ENCODE measurements at places on chromosomes 1 and 21.

- no peak for DNase-seq
Observed at GRCh38 chr1:21706151-21706835, 37.1 kb upstream of the RAP1GAP start.

DNA sequence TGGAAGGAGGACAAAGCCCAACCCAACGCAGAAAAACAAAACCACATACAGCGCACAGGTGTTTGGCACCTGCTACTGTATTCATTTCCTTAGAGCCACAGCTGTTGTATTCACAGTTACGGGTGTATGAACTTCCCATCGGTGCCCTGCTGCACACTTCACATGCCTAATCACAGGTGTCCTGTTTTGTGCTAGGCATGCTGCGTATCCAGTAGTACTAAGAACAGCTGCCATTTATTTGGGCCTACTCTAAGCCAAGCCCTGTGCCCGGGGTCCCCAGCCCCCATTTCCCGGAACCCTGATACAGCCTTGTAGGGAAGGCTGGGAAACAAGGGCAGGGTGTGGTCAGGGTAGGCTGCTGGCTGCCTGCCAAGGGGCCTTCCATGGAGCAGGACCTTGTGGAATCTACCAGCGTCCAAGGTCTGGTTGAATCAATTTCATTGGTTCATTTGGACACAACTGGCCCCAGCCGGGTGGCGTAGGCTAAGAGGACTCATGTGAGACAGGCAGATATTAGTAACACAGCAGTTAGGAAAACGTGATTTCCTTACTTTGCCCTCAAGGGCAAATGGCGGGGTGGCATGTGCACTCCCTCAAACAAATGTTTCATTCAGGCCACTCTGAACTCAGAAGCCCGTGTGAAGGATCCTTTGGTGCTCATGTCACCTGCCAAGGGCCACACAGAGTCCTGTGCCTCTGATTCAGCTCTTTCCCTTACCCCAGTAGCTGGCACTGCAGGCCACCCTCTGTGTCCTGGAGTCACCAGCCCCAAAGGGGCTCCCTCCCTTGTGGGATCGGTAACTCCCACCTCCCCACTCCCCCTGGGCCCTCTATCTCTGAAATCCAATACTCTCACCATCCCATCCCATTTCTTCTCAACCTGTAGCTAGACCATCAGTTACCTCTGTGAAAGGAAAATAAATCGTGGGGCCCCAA, 986 bp upstream of the RNF186 start:
- DNase-seq: no peak

DNA sequence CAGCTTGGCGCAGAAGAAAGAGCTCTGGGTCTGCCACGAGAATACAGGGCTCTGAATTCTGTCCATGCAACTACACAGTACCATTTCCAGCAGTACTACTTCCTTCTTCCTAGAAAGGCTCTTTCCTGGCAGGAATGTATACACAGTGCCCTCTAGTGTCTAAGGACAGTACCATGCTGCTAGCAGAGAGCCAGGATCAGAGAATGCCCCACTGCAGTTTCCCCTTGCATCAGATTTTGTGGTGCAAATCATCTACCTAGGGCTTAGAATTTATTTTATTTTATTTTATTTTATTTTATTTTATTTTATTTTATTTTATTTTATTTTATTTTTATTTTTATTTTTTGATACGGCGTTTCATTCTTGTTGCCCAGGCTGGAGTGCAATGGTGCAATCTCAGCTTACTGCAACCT, 50.8 kb downstream of the PAX7 start:
- peak; percentile 65 for DNase-seq

GRCh38 chr1:179950651-179951050, 4.0 kb upstream of the CEP350 start:
- no peak for DNase-seq

GRCh38 chr1:84159533-84160240, 15.6 kb downstream of the PRKACB start:
- no peak for DNase-seq

DNA sequence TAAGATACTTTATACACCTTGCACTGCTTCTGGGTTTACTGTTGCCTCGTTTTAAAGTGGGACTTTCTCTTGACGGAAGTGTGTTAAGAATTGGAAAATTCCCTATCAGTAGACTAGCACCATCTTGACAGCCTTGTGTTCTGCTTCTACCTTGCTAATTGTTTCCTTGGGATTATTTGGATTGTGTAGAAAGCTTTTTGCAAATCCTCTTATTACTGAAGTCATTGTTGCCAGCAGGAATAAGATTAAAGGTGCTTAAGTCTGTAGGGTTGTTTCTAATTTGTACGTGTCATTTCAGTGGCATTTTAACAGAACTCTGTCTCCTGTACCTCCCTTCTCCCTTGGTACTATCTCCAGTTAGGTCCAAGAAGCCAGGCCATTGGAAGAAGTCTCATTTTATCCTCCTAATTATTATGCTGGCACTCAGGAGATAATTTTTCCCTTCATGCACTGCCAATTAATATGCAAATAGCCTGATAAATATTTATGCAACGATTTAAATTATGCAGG, 107.7 kb downstream of the POU2F1 start:
- no peak for DNase-seq

GRCh38 chr1:219413536-219413935, 199.4 kb downstream of the ZC3H11B start:
- no peak for DNase-seq

DNA sequence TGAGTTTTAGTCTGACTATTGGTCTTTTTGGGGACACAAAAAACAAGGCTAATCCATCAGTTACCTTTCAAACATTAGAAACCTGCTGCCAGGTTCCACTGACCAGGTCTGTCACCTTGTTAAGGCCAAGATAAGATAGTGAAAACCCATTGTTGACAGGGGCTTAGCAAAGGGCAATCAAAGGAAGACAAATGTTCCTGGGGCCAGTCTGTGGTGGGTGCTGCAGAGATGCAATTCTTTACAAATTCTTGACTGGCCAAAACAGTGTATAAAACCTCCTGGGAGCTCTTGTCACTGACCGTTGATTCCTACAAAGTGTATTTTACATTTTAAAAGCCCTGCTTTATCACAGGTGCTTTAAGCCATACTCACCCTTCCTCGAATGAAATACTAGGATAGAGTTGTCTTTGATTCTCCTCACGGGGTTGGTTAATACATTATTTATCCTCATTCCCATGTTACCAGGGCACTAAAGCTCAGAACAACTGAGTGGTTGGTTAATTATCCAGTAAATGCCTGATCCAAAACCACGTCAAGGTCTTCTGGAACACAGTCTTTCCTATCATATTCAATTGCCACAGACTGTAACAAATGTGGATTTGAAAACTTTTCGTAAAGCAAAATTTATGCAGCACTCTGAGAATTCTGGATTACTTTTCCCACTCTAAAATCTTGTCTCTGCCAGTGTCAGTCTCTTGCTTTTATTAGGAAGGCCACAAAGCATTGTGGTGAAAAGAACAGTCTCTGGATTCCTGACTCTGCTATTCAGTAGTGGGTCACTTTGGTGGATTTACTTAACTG, 77.2 kb downstream of the NRIP1 start:
- no peak for DNase-seq

DNA sequence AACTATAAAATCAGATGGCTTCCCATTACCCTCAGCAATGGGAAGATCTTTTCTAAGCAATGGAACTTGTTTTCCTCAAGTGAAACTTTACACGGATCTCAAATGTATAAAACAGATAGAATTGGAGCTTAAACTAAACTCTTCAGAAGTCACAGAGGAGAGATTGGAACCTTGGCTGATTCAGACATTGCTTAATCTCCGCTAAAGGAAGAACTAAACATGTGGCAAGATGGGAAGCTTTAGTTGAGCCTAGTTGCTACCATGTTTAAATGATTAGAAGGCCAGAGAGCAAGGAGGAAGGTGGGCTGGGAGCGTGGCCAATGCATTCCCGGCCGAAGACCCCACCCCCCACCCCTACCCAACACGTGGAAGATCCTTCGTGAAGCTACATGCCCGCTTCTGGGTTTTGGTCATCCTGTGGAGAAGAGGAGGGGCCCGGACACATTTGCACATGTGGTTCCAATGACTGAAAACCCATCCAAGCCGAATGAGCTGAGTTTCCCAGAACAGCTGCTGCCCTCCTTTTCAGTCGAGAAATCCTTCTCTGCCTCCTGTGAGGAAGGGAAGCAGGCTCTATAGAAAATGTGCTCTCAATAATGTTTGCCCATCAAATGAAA, 164.3 kb downstream of the MIS18A start:
- no peak for DNase-seq

- DNase-seq: no peak
Observed at GRCh38 chr1:7420470-7421100, 350.5 kb upstream of the VAMP3 start.

GRCh38 chr1:224070521-224070920, 43.4 kb upstream of the FBXO28 start:
- DNase-seq: no peak

GRCh38 chr1:242723044-242723716, 198.7 kb upstream of the PLD5 start:
- DNase-seq: no peak

DNA sequence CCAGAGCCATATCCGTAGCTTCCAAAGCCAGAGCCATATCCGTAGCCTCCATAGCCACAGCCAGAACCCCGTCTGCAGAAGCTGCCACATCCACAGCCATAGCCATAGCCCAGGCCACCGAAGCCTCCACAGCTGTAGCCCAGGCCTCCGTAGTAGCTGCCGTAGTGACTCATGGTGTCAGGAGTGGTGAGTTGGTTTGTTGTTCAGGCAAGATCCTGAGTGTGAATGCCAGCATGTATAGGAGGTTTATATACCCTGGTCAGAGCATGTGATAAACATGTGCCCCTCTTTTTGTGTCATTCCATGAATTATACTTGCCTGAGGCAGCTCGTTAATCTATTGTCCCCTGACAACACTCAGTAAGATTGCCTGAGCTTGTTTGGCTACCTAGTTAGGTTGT, at the start of gene KRTAP19-1:
KRTAP19-1 (minus strand) TSS at position 223 of the 400 bp plus-strand sequence; CDS start at position 173, 50 bp downstream.
- DNase-seq: no peak

DNA sequence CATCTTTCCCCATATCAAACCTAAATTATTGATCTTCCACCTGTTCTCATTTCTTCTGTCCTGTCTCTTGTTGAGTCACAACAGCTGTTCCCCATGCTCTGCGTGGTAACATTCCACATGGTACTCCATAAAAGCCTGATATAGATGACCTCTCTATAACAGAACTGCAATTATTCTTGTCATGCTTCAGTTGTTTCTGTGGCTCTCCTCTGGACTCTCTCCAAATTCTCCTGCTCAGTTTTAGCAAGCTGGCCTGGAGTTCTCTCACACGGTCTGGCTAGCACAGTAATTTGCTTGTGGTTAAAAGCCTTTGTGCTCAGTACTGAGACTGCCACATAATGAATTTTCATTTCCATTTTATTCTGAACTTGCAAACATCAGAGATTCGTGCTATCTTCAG, 10.6 kb upstream of the LRRC39 start:
- peak; percentile 90 for DNase-seq

DNA sequence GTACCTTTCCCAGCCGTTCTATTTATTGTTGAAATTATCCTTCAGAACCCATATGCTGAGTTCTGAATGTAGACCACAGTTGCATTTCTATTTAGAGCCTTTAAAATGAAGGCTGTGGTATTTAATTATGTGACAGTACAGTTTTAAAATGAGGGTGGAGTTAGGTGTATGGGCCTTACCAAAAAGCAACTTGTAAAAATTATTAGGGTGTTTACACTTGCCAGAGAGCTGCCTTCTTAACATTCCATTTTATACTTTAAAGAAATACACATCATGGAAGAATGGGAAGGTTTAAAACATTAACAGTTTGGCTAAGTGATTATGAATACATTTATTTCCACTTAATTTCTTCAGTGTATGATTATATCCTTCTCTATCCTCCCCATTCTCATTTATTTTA, 75.7 kb downstream of the RASAL2 start:
- DNase-seq: no peak

DNA sequence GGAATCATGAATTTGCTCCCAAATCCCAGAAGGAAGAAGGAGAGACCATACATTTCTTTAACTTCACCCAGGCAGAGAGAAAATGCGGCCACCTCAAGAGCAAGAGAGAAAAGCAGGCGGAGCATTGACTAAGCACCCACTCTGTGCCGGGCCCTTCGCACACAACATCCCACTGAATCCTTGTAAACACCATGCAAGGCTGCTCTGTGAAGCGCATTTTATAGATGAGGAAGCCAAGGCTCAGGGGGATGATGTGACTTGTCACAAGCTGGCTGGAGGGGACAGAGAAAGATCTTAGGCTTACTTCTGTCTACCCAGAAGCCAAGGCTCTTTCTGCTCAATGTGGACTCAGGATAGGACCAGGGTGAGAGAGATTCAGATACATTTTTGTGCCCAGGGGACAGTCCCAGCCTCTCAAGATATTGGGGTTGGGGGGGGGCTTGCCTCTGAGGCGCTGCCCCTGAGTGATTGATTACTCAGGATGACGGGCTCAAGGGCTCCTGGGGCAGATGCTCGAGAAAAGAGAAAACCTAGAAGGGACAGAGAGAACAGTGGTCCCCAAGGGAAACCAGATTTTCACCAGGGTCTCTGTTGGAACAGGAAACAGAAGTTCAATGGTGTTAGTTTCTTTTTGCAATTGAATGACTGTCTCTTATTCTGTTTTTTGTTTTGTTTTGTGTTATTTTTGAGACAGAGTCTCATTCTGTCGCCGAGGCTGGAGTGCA, 19.5 kb downstream of the PADI2 start:
- DNase-seq: no peak

GRCh38 chr1:50156241-50157010, 47.7 kb downstream of the ELAVL4 start:
- DNase-seq: no peak

- peak; percentile 94 for DNase-seq
Observed at GRCh38 chr1:26907071-26907917, 6.5 kb downstream of the NR0B2 start.

- peak; percentile 62 for DNase-seq
Observed at GRCh38 chr1:29975036-29975694, 738.8 kb downstream of the PTPRU start.

- DNase-seq: no peak
Observed at GRCh38 chr1:14415396-14415795, 183.1 kb upstream of the KAZN start.

DNA sequence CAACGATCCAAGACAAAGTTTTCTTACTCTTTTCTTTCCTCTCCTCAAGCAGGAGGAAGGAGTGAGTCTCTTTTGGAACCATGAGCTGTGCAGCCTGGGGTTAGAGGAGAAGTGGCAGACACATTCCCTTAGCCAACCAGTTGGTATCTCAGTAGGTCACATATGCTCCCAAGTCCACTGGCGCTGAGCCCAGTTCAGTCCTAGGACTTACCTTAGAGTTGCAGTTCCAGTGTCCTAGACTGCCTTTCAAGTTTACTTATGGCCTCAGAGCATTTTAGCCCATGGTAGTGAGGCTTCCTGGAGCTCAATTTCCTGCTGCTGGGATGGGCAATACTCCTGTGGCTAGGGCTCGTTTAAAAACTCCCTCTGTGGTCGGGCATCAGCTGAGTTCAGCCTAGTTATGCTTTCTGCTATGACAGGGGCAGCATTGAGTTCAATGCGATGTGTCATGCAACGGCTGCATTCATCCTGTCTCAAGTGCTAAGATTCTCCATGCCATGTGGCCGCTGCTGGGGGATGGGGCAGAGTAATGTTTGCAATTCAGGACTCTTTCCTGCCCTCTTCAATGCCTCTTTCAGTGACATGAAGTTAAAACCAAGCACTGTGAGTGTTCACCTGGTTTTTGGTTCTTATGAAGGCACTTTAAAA, 103.8 kb downstream of the LRRC7 start:
- DNase-seq: no peak

- DNase-seq: no peak
Observed at GRCh38 chr1:221782970-221783369, 41.1 kb upstream of the DUSP10 start.

All from ACHN (cell line).